ENCODE measurements at places on chromosomes 3 and 15.

DNA sequence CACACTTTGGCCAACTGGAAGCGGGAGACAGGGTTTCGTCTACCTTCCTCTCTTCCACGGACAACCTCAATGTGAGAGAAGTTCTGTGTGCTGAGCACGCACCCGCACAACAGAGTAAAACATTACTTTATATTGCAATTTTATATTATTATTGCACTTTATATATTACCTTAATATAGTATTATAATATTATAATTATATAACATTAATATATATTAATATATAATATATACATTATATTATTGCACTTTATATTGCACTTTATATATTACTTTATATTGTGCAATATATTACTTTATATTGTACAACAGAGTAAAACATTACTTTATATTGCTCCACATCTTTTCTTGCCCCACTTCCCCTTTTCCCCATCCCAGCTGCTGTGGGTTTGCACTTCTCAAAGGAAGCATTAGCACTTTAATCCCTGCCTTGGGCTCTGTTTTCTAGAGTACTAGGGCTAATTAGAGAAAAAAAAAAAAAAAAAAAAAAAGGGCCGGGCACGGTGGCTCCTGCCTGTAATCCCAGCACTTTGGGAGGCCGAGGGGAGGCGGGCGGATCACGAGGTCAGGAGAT, 76.4 kb upstream of the SLC4A7 start:
- DNase-seq: no peak

DNA sequence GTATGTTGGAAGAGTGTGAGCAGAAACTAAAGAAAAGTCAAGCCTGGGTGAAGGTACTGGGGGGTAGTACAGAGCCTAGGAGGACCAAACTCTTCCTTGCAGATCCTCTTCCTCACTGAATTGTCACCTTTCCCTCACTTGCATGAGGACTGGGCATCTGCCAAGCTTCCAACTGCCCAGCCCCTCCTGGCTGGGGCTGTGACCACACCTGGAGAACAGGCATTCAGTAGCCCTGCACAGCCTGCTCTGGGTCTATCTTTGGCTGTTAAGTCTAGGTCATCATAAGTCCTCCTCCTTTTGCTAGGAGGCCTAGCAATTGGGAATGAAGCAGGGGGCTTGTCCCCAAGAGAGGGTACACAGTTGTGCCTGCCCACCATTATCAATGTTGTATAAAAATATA, 55.2 kb downstream of the CAPN7 start:
- DNase-seq: no peak

GRCh38 chr3:66428733-66429132, 72.1 kb downstream of the LRIG1 start:
- DNase-seq: no peak

- no peak for DNase-seq
These were observed 106.4 kb downstream of the FBLN2 start for GRCh38 chr3:13655061-13655913.

DNA sequence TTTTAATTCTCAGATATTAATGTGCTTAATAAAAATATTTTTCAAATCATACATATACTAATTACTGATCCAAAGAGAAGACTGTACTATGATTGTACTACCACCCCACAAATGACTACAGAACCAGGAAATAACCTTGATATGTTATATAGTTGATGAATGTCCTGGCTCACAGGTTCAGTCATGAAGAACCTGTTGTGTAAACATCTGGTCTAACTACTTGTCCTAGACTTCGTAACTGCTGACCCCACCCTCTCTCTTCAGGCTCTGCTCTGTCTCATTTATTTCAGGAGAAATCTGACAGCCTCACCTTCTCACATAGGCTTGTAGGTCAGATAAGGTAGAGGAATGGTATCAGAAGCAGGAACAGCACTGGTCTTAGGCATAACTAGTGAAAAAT, 14.7 kb upstream of the CSTA start:
- DNase-seq: no peak

DNA sequence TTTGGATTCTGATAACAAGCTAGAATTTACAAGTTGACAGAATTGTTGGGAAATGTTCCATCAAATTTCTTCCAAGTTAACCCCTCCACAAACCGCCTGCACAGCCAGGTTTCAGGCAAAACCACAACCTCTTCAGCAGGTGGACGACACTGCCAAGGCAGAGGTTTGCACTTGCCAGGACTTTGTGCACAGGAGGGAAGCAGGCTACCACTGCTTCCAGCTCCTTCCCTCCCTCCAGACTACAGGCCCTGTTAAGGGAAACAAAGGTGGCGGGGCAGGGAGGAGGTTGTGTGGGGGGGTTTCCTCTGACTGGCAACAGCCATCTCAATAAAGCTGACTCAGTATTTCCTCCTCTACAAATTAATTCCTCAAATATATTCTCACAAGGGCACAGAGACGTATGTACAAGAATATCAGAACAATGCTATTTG, 42.2 kb downstream of the TBC1D2B start:
- peak; percentile 38 for DNase-seq

- DNase-seq: no peak
These were observed 9.6 kb downstream of the DNAJB8 start for GRCh38 chr3:128456776-128457715.

- DNase-seq: no peak
These were observed 9.8 kb upstream of the PLXND1 start for GRCh38 chr3:129616291-129616690.

DNA sequence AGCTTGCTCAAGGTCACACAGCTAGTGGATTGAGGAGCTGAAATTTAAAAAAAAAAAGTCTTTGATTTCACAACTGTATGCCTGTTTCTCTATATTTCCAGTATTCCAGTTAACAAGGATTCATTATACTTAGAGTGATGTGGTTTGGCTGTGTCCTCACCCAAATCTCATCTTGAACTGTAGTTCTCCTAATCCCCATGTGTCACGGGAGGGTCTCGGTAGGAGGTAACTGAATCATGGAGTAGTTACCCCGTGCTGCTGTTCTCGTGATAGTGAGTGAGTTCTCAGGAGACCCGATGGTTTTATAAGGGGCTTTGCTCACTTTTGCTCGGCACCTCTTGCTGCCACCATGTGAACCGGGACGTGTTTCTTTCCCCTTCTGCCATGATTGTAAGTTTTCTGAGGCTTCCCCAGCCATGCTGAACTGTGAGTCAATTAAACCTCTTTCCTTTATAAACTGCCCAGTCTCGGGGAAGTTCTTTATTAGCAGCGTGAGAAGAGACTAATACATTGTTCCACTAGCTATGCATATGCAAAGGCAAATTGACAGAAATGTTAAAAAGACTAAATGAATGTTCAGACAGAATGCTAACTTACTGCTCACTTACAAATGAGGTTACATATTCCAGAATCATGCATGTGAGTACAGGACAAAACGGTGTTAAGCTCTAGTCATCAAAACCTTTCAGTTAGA, 1101.9 kb downstream of the ROBO1 start:
- DNase-seq: no peak

- no peak for DNase-seq
These were observed 1.1 kb upstream of the TF start for GRCh38 chr3:133745108-133745507.

GRCh38 chr3:42756681-42757213, 16.3 kb downstream of the CCDC13 start:
- no peak for DNase-seq

DNA sequence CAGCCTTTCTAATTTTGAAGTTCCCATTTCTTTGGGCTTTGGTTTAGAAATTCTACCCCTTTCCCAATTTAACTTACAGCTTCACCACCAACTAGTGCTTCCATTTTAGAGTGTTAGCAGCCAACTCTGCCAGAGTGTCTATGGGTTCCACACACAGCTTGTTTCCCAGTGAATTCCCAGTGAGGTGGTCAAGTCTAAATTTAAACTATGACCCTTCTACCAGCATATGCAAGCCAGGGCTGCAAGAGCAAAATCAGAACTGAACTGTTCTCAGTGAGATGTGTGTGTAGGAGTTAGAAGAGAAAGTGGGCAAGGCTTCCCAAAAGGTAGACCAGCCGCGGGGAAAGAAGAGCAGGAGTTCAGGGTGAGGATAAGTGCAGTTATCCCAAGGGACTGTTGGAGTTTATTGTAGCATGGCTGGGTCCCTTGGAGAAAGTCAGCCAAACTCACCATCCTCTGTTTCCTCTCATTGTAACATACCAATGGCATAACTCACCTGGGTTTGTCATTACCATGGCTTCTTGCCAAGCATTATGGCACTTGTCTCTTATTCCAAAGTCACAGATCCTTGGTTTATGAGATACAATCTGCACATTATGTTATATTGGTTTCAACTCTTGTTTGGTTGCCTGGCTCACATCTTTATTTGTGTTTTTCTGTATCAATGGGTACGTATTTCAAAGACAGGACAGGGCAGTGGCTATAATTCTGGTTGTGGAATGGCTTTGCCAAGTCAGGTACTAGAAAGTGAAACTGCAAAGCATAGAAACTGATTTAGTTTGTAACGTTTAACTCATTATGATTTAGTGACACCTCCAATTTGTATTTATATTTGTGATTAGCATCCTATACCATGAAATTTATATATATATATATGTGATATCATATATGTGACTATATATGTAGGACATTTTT, 130.2 kb upstream of the UMPS start:
- DNase-seq: no peak

GRCh38 chr3:85627932-85628331, 669.1 kb downstream of the CADM2 start:
- DNase-seq: no peak

DNA sequence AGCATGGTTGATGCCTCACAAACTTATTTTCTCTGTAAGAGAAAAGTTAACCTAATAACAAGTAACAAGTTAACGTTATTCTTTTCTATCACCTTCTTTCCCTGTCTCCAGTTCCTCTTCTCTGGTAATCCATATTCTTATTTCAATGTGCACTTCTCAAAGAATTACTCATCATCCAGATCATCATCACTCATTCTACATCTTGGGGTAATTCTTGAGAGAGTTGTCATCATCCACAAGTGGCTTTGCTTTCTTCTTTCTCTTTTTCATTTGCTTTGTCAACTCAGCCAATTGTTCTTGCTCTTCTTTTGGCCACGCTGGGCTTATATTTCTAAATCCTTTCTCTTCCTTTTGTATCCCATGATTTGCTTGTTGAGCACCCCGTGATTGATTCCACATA, 20.8 kb upstream of the RNF111 start:
- no peak for DNase-seq

DNA sequence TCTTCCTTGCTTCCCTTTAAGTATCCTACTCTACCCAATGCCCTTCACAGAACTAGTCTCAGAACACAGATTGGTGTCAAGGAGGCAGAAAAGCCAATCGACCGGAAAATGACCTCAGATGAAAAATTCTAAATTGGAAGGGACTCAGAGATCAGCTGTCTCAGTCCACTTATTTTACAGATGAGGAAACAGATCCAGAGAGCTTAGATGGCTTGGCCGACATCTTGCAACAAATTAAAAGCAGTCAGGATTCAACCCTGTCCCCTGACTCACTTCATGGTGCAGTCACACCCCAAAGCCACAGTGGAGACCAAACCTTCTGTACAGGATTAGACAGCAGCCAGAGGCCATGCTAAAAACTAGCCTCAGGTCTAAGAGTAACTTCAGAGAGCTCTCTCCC, 169.3 kb upstream of the BHLHE40 start:
- no peak for DNase-seq

DNA sequence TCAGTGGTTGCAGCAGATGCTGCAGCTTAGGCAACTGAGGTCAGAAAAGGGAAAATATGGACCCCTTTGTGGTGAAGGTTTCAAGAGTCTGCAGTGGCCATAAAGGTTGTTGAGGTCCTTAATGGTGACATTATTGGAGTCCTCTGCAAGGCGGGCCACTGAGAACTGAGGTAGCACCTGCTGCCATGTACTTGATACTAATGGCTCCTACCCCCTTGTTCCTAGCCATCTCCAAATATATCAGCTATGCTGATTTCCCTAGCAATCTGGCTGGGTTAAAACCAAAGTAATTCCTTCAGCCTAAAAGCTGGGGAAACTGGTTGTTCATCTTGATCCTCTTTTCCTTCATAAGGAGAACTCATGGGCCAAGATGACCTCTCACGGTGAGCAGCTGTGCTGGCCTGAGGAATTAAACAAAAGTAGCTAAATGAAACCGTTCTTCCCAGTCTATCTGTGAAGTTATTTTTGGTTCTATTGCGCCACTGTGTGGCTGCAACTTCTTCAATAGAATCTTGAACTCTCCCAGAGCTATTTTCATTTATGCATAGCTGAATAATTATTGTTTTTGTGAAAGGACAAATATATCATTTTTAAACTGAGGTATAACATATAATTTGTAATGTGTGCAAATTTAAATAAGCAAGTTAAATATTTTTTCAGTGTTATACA, 76.1 kb upstream of the PLSCR4 start:
- DNase-seq: no peak

DNA sequence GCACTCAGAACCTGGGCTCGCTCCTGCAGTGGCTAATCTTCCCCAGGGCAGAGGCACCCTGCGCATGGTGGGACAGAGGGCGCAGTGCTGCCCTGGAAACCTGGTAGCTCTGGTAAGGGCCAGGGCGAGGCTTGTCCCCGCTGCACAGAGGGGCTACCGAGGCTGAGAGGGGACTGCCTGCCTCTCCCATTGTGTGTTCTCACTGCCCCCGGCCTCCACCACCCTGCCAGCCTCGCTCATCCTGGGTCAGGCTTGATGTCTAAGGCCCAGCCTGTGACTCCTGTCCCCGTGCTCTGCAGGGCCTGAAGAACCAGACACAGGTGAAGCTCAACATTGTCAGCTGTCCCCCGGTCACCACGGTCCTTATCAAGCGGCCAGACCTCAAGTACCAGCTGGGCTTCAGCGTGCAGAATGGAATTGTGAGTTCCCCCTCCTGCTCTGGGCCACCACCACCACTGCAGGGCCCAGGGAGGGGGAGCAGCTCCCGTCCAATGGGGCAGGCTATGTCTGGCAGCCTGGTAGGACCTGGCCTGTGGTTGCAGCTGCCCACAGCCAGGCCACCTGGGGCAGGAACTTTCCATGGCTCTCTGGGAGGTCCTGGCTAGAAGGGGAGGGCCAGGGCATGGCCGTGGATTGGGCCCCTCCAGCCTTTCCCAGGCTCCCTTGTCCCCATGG, 161.5 kb downstream of the NSMCE3 start:
- DNase-seq: no peak

- no peak for DNase-seq
These were observed 70.3 kb upstream of the SMAD3 start for GRCh38 chr15:66994927-66995656.

GRCh38 chr3:61572879-61573278, 11.5 kb downstream of the PTPRG start:
- DNase-seq: no peak

- DNase-seq: no peak
These were observed 10.7 kb downstream of the CCDC32 start for GRCh38 chr15:40554161-40554525.

- no peak for DNase-seq
These were observed 129.4 kb downstream of the LRIG1 start for GRCh38 chr3:66371432-66371831.

DNA sequence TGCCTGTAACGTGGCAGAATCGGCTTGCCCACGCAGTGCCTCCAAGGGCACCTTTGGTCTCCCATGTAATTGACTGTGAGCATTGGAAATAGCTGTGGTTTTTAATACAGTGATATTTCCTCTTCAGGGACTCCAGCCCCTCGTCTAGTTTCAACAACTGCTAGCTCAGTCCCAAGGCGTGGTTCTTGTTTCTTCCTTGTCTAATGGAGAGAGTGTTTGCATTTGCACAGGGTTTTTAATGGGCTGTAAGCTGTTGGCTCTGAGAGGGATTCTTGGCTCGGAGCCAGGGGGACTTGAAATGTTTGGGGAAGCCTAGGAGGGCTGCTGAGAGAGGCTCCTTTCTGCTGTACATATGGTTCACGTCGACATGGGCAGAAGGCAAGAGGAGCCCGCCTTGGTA, 86.2 kb downstream of the THSD4 start:
- DNase-seq: no peak

Measured in CD4-positive, alpha-beta T cell treated with Interleukin-6 at 100 ng/mL for 8 hours (primary cell).